ENCODE measurements at places on chromosomes 16 and 17. TPM values are rescaled to one million over a fixed set of nuclear protein-coding genes. Genes with fewer than 3 reads are reported as not detected.
A peak's percentile ranks its signal among the peaks of the same experiment; 100 is the strongest.

USP7 gene
- 54.6 TPM for total RNA-seq

VPS35 gene
- total RNA-seq: 26.1 TPM

SECTM1 gene
- total RNA-seq: 6.8 TPM

DNA sequence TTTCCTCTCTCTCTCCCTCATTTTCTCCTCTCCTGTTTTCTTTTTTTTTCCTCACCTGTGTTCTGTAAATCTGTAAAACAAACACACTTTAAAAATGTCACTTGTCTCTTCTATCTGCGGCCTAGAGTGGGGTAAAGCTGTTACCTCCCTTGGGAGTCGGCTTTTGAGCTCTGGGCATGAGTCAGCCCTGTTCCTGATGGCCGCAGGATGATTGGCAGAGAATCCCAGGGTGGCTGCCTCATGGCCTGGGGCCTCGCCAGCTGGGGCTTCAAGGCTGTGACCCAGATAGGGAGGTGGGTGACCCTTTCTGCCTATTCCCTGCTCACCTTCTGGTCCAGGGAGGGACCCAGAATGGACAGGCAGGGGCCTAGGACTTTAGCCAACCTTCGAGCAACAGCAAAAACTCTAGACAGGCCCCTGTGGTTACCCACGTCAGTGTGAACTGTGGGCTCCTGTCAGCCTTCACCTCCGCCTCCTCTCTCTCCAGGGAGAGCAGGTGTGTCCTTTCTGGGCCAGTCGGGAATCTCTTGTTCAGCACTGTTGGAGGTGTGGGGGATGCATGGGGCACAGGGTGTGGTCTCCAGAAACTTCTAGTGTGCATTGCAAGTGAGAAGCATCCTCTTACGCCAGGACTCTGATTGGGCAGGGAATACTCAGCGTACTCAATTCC, 87.4 kb downstream of the RAP1GAP2 start:
- H3K27ac ChIP-seq: no peak overlapping the region
- DNase-seq: no peak
- no peak overlapping the region for H3K4me3 ChIP-seq
- H3K36me3 ChIP-seq: no peaks in the 10 kb centered on the region
- no peaks in the 10 kb centered on the region for H3K27me3 ChIP-seq

- H3K27me3 ChIP-seq: no peaks in the 10 kb centered on the region
- H3K27ac ChIP-seq: no peak overlapping the region
- DNase-seq: peak; percentile 18
- H3K4me3 ChIP-seq: no peak overlapping the region
Observed at GRCh38 chr17:44930667-44931066, 15.4 kb upstream of the GFAP start.

Data from right lobe of liver (tissue), 6 donors.